ENCODE measurements at places on chromosomes 5 and 9.

GRCh38 chr9:85212209-85212608 lies 529.5 kb downstream of the AGTPBP1 start:
- no peak for DNase-seq

DNA sequence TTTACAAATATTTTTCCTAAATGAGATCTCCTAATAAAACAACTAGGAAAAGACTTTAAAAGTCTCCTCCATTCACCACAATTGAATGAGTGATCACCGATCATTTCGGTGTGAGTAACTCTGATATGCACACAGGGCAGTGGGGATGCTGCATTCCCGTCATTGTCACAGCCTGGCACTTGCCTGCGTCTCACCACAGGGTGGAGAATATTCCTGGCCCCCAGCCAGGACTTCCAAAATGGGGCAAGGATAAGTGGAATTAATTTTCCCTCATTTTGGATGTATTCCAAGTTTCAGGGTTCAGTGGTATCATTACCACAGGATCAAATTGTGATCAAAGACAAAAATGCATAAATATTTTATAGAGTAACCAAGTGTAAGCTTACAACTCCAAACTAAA lies 107.1 kb downstream of the CTNND2 start:
- DNase-seq, result no peak

GRCh38 chr9:130954317-130954716 lies 15.3 kb upstream of the FIBCD1 start:
- DNase-seq, result no peak

DNA sequence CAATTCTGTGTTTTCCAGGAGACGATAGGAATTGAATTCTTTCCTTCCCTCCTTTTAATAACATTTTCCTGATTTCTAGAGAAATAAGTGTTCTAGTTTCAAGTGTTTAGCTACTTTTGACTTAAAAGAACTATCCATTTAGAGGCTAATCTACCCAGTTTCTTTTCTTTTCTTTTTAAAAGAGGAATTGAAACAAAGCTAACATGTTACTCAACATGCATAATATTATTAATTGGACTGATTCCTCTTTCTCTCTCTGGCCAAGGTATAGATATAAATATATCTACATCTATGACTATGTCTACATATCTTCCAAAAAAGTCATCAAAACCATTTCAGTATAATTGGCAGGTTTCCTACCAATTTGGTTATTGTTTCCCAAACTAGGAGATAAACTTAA lies 309.8 kb downstream of the TRPM3 start:
- no peak for DNase-seq

GRCh38 chr5:169200125-169200778 lies 100.7 kb downstream of the SLIT3 start:
- DNase-seq, result no peak

- DNase-seq, result no peak
Observed at GRCh38 chr9:82135106-82135505, 146.5 kb downstream of the SPATA31D1 start.

- no peak for DNase-seq
Observed at GRCh38 chr5:6482735-6483134, 34.1 kb downstream of the UBE2QL1 start.

DNA sequence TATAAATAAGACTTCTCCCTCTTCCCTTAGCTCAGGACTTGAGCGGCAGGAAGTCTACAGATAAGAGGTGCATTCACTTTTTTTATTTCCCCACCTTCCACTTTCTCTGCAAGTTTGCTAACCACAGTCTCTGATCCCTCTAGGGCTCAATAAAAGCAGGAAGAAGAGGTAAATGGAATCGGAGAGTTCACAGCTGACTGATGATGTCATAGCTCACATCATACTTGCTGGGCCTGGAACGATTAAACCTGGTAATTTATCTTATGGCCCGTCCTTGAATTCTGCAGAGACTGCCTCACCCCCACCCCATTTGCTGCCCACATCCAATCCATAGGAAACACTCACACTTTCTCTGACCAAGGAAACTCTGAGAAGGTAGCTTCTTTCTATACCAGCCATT lies 62.9 kb downstream of the DRD1 start:
- DNase-seq, result no peak

- peak; percentile 21 for DNase-seq
Observed at GRCh38 chr5:5497152-5497788, 74.8 kb downstream of the ICE1 start.

DNA sequence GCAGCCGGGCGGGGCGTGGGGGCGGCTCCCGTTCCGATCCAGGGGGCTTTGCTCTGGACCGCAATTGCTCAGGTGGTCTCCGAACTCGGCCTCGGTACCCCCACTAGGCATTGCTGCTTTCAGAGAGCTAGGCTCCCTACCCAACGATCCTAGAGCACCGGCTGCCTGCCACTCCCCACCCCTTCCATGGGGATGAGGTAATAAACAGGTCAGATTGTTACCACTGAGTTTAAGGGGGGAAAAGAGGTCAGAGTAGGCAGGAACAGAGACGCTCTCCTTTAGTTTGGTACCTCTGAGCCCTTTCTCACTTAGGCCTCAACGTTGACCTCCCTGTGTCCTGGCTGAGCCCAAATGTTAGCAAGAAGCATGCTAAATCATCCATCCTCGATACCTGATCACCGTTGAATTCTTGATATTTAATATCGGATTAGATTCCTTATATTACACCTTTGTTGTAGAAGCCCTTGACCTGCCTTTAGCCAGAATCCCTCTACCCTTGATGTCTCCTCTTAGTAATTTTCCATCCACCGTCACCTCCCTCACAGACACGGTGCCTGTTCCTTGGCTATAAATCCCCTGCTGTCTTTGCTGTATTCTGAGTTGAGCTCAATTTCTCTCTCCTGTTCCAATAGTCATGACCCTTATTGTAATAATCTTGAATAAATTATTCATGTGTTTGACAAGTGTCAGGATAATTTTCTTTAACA lies 588 bp upstream of the PLPP1 start:
- no peak for DNase-seq

- DNase-seq, result peak; percentile 58
Observed at GRCh38 chr5:139636207-139636792, 11.8 kb upstream of the CXXC5 start.

DNA sequence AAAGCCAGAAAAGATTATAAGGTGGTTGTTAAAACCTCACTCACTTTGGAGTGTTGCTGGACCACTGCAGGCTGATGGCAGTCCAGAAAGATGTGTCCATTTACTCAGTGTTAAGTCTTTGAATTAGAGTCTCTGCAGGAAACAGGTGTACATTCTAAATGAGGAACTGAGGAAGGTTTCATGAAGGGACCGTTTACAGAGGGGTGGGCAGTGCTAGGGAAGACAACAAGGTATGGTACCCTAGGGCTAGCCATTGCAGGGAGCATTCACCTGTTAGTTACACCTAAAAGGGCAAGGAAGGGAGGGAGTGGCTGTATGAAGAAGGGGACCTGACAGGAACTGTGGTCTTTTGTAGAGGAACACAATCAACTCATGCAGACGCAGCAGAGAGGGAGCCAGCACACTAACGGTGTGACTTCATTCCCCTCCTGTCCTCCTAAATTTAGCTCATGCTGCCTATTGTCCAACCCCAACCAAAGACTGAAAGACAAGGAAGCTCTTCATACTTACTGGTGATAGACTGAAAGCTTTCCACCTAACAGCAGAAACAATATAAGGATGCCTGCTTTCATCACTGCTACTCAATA lies 32.2 kb upstream of the PAX5 start:
- no peak for DNase-seq

- no peak for DNase-seq
Observed at GRCh38 chr9:132543960-132544359, 38.4 kb upstream of the BARHL1 start.

DNA sequence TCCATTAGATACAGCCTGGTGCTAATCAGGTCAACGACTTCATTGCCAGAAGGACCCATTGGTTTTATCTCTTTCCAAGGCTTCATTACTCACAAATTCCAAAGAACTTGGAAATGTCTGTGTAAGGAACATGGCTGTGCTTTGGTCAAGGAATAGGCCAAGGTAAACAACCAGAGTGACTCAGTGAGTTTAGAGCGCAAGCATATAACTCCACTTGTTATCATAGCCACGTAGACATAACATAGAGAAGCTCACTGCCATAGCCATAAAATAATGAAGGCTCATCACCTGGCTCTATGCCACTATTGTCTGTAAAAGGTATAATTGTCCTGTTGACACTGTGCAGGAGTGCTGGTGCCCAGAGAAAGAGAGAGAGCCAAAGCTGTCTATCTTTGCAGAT lies 139.3 kb upstream of the PLCXD3 start:
- DNase-seq, result no peak

GRCh38 chr5:20536341-20536740 lies 548.3 kb upstream of the CDH18 start:
- no peak for DNase-seq

- DNase-seq, result no peak
Observed at GRCh38 chr5:69024241-69024651, 69.6 kb upstream of the SLC30A5 start.

DNA sequence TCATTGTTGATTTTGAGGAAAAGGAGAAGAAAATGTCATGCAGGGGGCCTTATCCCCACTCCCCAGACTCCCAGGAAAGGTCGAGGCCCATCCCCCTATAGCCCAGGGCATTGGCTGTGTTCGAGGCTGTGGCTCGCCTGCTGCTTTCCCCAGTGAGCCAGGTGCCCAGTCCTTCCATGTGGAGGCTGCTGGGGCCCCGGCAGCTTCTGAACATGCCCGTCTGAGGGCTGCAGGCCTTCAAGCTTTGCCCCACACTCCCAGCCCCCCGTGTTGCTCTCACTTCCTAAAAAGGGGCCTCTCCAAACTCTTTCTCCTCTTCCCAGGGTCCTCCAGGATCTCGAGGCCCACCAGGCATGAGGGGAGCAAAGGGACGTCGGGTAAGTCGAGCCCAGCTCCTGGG lies 64.7 kb upstream of the ORM1 start:
- DNase-seq, result no peak

DNA sequence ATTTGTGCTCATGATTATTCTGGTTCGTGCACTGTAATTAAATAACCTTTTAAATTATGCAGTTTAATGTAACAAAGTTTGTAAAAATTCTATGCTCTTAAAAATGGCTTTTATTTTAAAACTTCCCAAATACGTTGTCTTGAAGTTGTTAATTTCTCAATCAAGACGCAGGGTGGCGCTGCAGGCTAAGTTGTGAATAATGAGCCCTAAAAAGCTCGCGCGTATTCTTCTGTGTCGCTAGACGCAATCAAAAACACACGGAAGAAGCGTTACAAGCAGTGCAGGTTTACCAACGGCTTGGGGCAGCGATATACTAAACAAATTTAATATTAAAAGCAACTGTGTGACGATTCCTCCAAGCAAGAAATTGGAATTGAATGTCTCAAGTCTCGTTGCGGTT lies at the start of gene PCDHB4:
TSS of gene PCDHB4 (plus strand) at position 256 of the 400 bp plus-strand sequence. CDS start 181 bp downstream, outside the sequence.
- DNase-seq, result peak; percentile 10

GRCh38 chr5:54581831-54582548 lies 64.4 kb downstream of the SNX18 start:
- no peak for DNase-seq

GRCh38 chr9:72788966-72789735 lies 163.7 kb downstream of the ALDH1A1 start:
- no peak for DNase-seq

GRCh38 chr9:21233258-21233657 lies 5.2 kb upstream of the IFNA17 start:
- DNase-seq, result no peak

DNA sequence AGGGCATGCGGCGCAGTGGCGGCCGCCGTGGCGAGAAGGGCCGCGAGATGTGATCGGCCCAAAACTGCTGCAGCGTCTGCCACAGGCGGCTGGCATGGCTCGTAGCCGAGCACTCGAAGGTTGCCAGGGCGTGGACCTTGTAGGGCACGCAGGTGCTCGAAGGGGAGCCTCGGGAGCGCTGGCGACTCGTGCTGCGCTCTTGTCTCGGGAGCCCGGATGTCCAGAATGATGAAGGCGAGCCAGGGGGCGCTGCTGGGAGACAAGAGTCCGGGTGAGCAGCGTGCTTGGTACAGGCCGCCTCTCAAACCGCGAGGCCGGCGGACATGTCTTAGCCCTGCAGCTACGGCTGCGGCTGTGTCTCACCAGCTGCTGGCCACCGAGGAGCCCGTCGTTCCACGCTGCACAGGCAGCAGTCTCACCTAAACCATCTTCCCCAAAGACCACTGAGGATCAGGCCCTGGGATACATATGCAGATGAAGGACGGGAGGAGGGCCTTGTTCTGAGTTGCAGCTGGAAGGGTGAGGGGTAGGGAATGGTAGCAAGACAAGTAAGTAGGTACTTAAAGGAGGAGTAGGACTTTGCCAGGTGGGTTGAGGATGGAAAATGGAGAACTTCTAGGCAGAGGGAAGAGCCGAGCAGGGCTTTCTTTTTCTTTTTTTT lies 1.7 kb downstream of the CBY3 start:
- peak; percentile 76 for DNase-seq

DNA sequence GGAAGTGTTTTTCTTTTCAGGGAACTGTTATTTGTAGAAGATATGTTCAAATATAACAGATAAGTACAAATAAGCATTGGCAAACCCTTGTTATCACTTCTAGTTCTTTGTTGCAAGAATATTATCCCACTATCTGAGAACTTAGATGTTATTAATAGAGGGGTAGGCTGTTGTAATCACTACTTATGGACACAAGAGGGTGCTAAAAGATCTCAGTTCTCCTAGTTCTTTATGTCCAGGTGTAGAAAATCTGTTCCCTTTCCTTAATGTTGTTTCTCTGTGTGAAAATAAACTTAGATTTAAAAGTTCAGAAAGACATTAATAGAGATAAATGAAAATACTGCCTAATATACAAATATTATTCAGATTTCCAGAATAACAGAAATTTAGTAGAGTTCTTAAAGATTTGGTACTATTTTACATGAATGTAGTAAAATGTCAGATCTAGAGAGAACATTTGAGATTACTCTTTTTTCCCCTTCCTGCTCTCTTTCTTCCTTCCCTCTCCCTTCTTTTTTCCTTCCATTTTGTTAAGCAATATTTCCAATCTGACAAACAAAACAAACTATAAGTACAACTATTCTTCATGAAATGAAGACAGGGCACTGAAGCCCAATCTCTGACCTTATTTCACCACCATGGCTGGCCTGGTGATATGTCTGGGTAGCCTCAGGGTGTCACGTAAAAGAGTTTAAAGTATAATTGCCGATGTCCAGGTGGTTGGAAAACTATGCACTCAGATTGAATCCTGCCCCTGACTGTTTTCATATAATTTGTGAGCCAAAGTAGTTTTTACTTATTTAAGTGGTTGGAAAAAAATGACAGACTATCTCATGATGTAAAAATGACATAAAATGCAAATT lies 43.6 kb upstream of the C5orf46 start:
- DNase-seq, result no peak

GRCh38 chr5:76404223-76405211 lies 1.4 kb downstream of the IQGAP2 start:
- peak; percentile 75 for DNase-seq

GRCh38 chr9:132001567-132001966 lies 78.1 kb downstream of the MED27 start:
- DNase-seq, result no peak

GRCh38 chr9:12289711-12290110 lies 403.5 kb upstream of the TYRP1 start:
- DNase-seq, result no peak
